ENCODE measurements at places on chromosomes 3 and 15.

DNA sequence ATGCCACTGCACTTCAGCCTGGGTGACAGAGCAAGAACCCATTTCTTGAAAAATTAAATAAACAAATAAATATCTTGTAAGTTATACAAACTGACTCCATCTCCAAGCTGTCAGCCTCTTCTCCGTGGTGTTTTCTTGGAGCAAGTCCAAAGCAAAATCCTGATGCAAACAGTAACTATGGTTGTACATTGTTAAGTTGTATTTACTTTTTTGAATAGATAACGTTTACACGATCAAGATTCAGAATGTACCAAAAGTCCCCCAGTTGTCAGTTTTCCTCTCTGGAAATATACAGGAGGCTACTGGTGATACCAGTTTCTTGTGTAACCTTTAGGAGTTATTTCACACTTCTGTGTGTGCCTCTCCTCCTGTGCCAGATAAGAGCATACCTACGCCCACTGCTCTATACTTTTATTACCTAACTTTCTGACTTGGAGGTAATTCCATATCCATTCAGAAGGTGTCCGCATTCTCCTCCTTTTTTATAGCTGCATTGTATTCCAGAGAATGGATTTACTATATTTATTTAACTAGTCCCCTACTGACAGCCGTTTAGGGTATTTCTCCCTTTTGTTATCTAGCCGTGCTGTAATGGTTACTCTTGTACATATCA is 14.2 kb downstream of the CMTM7 start:
- no peak for DNase-seq

DNA sequence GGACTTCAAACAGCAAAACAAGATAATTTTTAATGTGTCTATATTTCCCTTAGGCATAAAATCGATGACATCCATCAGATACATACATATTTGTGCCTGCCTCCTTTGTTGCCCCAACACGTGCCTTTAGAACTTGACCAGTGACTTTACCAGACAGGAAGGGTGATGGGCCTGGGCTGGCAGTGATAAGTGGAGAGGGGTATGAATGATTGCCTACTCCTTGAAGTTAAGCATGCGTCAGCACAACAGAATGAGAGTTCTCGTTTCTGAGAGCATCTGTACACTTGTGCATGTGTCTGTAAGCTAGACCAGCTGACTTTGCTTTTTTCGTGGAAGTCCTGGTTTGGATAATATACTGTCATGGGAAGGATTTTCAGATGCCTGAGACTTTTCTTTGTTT is 54.9 kb upstream of the COL6A6 start:
- no peak for DNase-seq

GRCh38 chr3:169020371-169020770 is 643.1 kb downstream of the MECOM start:
- no peak for DNase-seq

DNA sequence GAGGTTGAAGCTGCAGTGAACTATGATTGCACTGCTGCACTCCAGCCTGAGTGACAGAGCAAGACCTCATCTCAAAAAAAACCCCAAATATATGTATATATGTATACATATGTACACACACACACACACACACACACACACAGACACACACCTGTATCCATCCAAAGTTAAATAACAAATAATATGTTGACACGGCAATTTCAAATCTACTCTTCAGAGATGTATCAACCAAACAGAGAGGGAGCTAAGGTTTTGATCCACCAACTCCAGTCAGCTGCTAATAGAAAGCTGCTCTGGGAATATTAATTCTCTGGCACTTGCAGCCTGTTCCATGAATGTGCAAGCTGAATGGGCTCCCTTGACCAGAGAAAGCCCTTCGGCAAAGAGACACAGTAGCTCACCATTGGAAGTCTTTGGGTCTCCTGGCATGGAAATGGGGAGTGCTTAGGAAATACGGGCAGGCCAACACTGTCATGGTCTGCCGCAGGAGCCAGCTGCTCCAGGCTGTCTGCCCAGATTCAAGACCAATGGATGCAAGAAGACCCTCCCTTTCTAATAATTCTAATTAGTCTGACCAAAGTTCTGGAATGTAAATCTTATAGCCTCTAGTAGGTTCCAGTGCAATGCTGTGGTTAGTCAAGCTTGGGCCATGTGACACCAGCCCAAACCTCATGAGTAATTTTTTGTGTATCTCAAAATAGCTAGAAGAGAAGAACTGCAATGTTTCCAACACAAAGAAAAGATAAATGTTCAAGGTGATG is 299.8 kb downstream of the KBTBD8 start:
- DNase-seq = no peak

DNA sequence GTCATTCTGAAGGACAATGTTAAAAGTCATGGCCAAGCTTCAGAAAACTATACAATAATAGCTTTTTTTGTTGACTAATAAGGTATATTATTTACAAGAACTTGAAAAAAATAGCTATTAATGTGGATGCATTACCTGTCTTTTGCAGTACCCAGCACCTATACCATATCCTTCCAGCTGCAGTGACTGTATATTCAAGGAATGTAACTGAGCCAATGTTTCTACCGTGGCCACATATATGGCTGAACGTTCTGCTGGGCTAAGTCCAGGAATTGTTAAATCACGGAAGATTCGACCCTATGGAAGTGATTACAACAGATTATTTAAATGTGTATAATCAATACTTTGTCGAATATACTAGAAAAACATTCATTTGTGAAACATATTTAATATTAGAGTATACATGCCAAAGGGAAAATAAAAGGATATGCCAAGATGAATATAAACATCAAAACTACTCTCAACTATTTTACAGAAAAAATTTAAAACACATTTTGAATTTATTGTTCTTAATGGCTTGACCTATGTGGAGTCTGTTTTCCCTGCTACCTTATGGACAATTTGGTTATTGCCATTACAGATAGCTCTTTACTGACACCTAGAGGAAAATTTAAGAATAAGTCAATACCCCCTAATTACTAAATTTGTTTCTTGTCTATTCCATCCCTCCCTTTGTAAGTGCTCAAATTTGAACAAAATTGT is 17.6 kb downstream of the ACAD11 start:
- DNase-seq = no peak

GRCh38 chr15:98943601-98944151 is 63.9 kb downstream of the PGPEP1L start:
- DNase-seq = no peak

- DNase-seq = no peak
Measured at GRCh38 chr3:32968166-32968919, 16.9 kb downstream of the CCR4 start.

DNA sequence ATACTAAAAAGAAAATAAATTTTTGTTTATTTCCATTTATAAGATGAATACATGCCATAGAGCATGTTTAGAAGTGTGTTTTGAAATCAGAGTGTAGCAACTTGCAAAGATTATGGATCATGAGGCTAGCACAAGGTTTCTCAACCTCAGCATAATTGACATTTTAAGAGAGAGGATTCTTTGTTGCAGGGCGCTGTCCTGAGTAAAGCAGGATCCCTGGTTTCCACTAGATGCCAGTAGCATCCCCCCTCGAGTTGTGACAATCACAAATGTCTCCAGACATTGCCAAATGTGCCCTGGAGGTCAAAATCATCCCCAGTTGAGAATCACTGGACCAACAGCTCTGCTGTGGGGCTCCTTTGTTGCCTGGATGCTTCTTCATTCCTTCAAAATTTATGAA is 128.5 kb upstream of the RBMS3 start:
- DNase-seq = no peak

DNA sequence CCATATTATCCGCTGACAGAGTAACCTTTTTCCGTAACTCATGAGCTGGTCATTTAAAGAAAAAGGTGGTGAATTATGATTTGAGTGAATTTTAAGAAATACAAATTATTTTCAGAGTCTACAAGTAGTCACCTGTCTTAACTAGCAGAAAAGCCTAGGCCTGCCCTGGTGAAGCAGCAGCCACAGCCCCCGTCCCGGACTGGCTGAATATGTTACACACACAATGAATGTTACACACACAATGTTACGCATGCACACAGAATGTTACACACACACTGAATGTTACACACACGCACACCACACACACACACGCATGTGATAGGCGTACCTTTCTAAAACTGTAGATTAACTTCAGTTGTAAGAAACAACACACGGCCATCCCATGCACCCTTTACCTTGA is 77.8 kb downstream of the VGLL4 start:
- DNase-seq = no peak

- no peak for DNase-seq
Measured at GRCh38 chr3:138939561-138940241, 7.2 kb downstream of the FOXL2 start.

DNA sequence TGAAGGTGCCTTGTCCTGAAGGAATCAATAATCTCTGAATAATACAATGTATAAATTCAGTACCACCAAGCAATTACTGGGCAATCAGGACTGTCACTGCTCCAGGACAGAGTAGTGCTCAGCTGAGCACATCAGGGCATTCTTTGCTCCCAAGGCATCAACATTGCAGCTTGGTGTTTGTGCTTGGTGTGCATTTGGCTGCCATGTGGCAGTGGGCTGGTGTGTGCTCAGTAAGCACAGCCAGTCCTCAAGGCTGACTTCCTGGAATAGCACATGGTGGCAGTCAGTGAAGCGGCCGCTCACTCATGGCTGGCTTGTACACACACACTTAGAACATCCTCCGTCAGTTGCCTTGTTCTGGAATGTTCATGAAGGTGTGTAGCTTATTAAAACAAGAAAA is 217.0 kb downstream of the EPHB1 start:
- no peak for DNase-seq

- no peak for DNase-seq
Measured at GRCh38 chr3:190694335-190695001, 168.0 kb downstream of the GMNC start.

DNA sequence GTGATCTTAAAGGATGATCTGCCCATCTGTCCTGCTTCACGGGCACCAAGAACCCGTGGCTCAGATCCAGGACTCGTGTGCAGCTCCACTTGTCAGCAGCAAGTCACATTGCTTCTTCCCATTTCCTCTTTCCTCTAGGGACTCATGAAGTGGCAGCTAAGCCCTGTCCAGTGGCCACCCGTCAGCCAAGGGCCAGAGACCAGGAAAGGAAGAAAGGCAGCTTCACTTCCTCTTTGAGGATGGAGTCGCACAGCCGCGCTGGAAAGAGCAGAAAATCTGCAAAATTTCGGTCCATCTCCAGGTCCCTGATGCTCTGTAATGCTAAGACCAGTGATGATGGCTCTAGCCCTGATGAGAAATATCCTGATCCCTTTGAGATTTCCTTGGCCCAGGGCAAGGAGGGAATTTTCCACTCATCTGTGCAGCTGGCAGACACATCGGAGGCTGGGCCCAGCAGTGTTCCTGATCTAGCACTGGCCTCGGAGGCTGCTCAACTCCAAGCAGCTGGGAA is 28.5 kb downstream of the IL16 start:
- DNase-seq = no peak

GRCh38 chr15:89401631-89402517 is 67.2 kb upstream of the POLG start:
- no peak for DNase-seq

- DNase-seq = no peak
Measured at GRCh38 chr3:167798443-167798842, 62.9 kb downstream of the SERPINI1 start.

GRCh38 chr3:414063-414462 is 217.5 kb downstream of the CHL1 start:
- no peak for DNase-seq

DNA sequence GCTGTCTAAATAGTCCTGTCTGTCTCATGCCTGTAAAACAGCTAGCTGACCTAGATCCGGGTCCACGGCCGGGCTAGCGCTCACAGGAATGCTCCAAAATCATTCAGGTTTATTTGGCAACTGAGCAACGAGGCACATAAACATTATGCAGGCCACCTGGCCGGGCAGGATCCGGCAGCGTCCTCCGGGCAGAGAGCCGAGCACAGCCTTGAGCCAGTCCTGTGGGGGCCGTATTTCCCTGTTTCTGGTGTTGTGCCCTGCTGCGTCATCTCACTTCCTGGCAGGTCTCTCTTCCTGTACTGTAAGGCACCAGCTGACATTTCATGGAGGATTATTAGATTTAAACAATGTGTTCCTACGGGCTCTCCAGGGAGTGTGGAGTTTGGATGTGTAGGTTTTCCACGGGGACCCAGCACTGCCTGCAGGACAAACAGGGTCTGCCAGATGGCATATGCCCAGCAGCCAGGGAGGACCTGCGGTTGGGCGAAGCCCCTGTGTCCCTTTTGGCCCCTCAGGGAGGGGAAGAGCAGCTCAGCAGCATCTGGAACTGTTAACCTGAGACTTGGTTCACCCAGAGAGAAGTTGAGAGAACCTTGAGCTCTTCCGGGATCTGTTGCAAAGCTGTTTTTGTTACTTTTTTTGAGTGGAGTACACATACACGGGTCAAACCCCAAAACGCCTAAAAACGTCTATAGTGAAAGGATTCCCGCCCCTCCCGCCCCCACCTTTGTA is 16.6 kb upstream of the LRRK1 start:
- DNase-seq = no peak

DNA sequence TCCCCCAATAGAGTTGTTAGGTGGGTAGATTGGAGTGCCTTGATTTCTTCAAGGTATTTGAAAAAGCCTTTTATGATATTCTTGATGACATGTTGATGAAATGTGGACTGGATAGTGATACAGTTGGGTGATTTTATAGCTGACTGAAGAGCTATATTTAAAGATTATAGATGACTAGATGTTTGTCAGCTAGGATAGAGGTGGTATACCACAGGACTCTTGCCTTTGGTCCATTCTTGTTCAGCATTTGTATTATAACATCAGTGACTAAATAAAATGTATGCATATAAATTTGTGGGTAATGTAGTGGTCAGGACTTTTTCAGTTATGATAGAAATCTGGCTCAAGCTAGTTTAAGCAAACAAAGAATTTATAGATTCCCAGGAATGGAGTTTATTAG is 143.9 kb downstream of the ZNF609 start:
- no peak for DNase-seq

DNA sequence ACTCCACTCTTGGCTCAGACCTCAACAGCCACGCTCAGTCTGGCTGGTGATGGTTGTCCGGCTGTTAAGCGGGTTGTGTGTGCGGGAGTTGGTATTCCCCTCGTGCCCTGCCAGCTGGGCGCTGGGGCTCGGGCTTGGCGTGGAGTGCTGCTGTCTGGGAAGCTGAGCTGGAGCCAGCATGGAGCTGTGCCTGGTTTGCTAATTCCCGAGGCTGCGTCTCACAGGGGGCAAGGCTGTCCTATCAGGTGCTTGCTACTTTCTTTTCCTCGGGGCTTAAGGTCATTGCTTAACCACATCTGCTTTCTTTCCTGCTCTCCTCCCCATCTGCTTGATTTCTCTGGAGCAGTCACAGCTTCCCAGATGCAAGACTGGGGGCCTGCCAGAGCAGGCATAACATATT is 29.9 kb downstream of the PDIA5 start:
- DNase-seq = no peak

GRCh38 chr3:42526616-42527367 is 24.3 kb downstream of the VIPR1 start:
- peak; percentile 24 for DNase-seq

GRCh38 chr3:13112521-13113345 is 39.5 kb upstream of the IQSEC1 start:
- no peak for DNase-seq

- no peak for DNase-seq
Measured at GRCh38 chr3:162729686-162730085, 1233.1 kb downstream of the OTOL1 start.
